ENCODE measurements at places on chromosomes 5 and 9.

GRCh38 chr9:136779808-136780207, 11.3 kb upstream of the TMEM141 start:
- DNase-seq = no peak

DNA sequence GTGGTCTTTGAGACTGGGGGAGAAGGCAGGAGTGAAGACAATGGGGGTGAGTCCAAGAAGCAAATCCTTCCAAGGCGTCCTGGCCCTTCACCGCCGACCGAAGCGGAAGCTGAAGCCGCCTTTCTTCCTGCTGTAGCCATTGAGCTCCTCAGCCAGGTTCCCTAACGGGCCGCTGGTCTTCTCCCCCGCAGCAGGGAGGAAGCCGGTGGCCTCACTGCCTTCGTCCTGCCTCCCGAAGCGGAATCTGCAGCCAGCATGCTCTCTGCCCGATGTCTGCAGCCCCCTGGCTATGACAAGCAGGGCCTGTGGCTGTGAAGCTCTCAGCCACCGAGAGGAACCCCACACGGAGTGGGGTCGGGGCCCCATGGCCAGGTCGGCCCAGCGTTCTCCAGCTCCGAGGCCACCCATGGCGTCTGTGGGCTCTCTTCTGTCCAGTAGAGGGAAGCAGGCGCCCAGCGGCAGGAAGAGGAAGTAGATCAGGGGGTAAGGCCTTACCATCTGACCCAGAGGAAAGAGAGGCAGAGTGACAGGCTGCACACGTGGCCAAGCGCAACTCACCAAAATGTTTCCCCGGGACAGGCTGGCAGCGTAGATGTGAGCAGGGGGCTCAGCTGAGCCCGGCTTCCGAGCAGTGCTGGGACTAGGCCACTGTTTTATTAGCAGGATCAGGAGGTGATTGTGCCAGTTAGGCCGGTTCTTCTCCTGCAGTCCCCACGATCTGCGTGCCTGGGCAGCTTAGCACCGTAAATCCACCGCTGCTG, 3.1 kb downstream of the QRFP start:
- DNase-seq = no peak

DNA sequence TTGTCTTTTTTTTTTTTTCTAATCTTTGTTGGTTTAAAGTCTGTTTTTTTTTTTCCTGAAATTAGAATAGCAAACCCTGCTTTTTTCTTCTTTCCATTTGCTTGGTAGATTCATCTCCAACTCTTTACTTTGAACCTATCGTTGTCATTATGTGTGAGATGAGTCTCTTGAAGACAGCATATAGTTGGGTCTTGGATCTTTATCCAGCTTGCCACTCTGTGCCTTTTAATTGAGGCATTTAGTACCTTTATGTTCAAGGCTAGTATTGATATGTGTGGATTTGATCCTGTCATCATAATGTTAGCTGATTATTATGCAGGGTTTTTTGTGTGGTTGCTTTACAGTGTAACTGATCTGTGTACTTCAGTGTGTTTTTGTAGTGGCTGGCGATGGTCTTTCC, 383.8 kb downstream of the MAN2A1 start:
- no peak for DNase-seq

DNA sequence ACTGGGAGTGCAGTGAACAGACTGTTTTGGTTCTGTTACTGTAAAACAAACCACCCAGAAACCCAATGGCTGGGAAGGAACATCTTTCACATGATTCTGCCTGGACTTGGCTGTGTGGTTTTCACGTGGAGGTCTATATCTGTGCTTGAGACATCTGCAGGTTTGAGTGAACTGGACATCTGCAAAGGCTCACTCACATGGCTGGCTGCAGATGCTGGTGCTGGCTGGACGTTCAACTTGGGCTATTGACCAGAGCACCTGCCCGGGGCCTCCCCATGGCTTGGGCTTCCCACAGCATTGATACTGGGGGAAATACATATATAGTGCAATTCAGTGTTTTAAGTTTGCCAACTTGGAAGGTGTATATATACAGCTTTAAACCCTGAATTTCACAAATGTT, 6.8 kb downstream of the CTSL start:
- no peak for DNase-seq

DNA sequence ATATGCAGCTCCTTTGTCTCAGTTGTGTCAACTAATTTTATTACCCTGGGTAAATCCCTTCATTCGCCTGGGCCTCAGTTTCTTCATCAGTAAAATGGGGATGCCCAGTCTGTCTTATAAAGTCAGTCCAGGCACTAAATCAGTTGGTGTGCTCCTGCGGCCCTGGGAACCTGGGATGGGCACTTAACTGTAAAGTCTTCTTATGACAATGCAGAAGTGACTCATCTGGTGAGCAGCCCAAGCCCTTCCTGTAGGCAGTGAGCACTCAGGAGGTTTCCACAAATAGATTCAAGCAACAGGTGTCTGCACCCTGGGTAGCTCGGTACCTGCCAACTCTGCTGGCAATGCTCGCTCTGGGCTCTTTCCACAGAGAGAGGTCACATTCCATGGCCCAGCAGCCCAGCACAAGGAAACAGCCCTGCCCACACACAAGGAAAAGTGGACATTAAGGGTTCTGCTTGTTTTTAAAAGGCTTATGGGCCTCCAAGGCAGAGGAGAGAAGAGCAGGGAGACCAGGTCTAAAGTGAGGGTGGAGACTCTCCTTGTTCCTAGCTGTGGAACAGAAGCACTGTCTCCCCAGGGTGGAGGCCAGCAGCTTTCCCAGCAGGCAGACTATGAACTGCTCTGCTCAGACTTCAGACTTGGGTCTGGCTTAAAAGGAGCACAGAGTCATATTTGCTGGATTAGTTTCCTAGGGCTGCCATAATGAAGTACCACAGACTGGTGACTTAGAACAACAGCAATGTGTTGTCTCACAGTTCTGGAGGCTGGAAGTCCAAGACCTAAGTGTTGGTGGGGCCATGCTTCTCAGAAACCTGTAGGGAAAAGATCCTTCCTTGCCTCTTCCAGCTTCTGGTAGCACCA, 89.7 kb upstream of the ADRA1B start:
- DNase-seq = no peak

GRCh38 chr5:125263356-125263755, 516.9 kb upstream of the ZNF608 start:
- DNase-seq = no peak

GRCh38 chr5:42422656-42423280, 471 bp upstream of the GHR start:
- no peak for DNase-seq

GRCh38 chr9:127188396-127188795, 66.0 kb upstream of the ANGPTL2 start:
- no peak for DNase-seq

- no peak for DNase-seq
Observed at GRCh38 chr9:131049829-131050715, 41.1 kb downstream of the LAMC3 start.

- DNase-seq = no peak
Observed at GRCh38 chr5:65668696-65669095, 43.9 kb downstream of the SHLD3 start.

GRCh38 chr5:116731432-116731831, 156.8 kb upstream of the SEMA6A start:
- no peak for DNase-seq

DNA sequence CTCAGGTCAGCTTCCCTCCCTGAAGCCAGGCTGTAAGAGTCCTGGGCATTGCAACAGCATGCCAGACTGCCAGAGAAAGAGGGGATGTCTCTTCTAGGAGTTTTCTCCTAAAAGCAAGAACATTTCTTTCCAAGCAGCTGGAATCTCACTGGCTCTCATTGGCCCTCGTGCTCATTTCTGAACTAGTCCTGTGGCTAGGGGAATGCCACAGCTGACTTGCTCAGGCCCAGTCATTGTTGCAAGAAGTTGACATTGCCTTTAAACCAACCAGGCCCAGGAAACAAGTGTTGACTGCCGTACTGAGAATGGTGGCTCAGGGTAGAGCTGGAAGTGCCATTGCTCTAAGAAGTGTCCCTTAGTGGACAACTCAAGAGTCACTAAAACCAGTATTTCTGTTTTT, 15.0 kb upstream of the CEP120 start:
- DNase-seq = no peak

DNA sequence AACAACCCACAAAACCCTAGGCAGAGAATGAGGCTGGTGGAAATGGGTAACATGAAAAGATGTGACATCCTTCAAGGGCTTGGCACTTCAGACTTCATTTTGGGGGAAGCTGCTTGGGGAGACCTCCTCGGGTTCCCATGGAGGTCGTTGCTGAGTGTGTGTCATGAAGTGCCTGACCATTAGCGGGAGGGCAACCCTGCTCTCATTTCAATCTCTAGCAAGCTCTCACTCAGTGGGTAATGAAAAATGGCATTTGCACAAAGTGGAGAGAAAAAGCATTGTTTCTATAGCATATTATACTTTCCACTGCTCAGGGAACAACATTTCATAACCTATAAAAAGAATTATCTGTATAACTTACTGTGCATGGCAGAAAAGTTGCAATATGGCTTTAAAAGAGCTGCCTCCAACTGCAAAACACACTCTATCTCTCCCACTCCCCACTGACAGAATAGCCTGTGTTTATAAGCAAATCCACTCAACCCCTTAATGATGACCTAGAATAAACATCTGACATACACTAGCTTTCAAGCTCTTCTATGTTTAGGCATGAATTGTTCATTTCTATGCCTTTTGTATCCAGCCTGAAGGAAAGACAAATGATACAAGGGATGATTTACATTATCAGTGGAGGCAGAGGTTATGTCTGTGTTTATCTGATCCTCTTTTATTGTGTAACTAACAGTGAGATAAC, 357.2 kb downstream of the ZSWIM6 start:
- DNase-seq = no peak

DNA sequence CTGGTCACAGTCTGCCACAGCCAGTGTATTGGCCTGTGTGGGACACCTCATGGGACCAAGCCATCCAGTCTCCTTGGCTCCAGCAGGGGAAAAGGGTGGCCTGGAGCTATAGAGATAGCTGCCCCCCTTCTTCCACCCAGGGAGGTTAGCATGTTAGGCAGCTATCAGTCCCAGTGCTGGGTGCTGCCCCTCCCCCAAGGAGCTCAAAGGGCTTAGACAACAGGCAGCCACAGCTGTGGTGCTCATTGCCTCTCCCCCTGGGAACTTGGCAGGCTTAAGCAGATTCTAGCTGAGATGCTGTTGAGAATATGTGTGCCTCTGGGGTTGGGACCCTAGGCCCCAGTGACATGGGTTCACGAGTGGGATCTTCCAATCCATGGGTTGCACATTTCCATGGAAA, 226.0 kb upstream of the PTGER4 start:
- DNase-seq = no peak

- DNase-seq = no peak
Observed at GRCh38 chr9:128120741-128121465, 6.6 kb downstream of the PTGES2 start.

DNA sequence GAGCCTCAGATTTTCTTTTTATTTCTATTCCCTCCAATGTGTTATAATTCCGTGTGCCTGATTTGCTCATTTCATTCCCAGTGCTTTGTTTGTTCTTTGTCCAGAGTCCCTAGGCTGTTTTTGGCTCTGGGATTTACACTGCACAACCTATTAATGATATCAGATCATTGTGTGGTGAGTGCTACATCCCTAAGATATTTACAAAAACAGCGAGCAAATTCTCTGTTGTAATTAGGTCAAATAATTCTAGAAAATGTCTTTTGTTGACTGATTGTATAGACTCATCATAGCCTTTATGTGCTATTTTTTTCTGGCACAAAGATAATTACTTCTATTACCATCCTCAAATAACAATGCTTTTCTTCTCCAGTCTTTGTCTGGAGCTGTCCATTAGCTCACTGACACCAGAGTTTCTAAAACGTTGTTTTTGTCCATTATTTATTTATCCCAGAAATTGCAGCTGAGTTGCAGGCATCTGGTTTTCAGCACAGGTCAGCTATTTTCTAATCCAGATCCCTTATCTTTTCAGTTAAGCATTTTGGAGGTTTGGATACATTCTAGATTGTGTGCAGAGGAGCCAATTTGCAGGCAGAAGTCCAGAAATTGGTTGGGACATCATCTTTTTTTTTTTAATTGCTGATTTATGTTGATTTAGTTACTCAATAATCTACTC, 379.9 kb upstream of the DMAC1 start:
- no peak for DNase-seq

GRCh38 chr5:77957081-77957480, 180.9 kb upstream of the TBCA start:
- DNase-seq = no peak

DNA sequence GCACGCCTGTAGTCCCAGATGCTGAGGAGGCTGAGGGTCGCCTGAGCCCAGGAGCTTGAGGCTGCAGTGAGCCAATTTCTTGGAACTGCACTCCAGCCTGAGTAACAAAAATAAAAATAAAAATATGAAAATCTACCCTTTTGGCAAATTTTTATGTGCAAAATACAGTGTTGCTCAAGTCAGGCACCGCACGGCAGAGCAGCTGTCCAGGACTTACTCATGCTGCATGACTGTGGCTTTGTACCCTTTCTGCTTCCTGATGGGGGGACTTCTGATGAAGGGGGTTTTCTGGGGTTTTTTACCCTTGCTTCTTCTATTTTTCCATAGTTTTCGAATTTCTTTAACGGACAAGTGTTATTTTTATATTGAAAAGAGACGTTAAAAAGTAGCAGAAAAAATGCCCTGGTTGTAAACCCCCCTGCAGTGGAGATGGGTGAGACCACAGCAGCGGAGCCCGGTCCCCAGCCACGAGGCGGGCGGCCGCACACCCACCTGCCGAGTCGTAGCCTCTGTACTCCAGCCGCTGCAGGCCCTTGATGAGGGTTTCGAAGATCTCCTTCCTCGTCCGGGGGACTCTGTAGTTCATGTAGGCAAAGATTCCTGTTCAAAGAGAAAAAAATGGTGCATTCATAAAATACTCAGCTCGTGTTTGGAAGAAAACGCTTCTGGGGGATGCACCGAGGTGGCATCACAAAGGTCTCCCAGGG, 15.0 kb downstream of the GFPT2 start:
- no peak for DNase-seq

GRCh38 chr9:134802216-134802795, 78.3 kb upstream of the FCN2 start:
- DNase-seq = no peak

DNA sequence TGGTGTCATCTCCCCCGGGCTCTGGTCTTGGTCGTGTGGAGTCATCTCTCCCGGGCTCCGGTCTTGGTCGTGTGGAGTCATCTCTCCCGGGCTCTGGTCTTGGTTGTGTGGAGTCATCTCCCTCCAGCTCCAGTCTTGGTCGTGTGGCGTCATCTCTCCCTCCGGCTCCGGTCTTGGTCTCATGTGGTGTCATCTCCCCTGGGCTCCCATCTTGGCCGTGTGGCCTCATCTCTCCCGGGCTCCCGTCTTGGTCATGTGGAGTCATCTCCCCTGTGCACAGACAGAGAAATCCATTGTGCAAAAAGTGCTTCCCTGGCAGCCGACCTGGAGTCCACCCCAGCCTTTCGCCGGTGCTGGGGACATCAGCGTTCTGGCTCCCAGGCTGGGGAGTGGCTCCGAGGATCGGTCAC, 91.1 kb upstream of the CACNA1B start:
- DNase-seq = no peak

DNA sequence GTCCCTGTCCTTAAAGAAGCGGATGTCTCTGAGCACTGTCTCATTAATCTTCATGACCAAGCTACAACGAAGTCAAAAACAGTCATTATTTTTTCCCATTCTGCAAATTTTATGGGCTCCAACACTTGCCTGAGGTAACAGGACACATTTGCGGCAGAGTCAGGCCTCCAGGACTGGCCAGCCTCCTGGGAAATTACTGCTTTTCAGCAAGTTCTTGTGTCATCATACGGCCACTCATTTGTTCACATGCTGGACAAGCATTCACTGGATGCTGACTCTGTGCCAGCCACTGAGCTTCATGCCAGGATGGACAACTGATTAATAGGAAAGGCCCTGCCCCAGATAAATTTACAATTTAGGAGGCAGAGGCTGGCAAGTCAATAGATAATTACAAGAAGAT, 305.7 kb downstream of the ACTL7B start:
- DNase-seq = no peak

GRCh38 chr5:155430192-155430591, 416.6 kb downstream of the KIF4B start:
- no peak for DNase-seq

GRCh38 chr5:14467886-14468285, 113.7 kb upstream of the OTULINL start:
- no peak for DNase-seq
